NCI-H2171 (cell line): ENCODE measurements at places on chromosomes 11 and 22.

DNA sequence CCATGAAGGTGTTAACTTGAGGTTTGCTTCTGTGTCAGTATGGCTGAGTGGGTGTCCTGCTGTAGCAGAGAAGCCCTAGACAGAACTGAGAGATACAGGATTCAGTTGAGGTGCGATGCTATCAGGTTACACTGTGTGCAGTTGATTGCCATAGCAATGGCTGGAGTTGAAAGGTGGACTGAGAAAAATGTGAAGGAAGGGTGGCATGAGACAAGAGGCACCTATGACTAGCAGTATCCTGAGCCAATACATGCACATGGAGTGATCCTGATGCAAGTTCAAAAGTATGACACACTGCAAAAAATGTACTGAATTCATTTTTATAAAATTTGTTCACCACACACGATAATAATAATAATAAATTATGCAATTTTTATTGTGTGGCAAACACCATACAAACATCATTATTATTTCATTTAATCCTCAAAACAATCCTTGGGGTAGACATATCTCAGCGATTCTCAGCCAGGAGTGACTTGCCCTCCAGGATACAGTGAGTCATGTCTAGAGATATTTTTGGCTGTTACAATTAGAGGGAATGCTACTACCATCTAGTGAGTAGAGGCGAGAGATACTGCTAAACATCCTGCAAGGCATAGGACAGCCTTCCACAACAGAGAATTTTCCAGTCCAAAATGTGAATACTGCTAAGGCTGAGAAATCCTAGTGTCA lies 3.9 kb upstream of the PIWIL4 start:
- no peak for DNase-seq

DNA sequence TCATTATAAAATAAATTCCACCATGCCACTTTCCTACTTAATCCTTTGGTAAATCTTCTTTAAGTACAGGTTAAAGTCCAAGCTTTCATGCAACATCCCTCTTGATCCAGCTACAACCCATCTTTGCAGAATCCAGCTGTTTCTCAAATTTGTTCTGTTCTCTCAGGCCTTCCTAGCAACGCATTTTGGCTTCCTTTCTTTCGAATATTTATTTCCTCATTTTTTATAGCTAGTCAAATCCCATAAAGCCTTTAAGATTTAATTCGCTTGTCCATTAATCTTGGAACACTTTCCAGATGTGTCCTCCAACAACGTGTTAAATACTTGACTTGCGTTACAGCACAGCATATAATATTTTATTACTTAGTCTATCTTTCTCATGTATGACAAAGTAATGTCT lies 600.1 kb upstream of the CHORDC1 start:
- no peak for DNase-seq

- DNase-seq: no peak
Measured at GRCh38 chr11:99568808-99569207, 548.1 kb downstream of the CNTN5 start.

DNA sequence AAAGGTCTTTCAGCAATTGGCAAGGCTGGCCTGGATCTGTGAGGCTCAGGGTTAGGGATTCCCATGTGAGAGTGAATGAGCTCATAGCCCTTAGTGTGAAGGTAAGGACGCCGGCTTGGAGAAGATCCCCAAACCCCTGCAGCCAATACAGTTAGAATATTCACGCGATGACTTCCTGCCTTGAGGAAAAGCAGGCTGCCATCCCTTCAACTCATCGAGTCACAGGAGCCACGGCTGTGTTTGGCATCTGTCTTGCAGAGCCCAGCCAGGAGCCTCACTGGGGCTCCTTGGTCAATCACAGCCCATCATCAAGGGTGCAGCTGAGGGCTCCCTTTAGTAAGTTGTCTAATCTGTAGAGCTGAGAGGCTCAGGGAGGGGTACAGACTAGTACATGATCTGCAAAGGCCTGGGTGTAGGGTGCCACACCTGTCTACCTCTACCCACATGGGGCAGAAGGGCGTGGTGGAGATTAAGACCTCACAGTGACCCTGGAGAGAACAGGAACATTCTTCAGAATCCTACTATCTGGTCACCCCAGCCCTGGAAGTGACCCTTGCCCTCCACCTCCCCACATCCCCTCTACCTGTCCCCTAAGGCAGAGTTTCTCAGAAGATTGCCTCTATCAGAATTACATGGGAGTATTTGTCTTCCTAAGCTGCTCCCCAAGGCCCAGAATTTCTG lies 18.5 kb downstream of the IL10RA start:
- no peak for DNase-seq

DNA sequence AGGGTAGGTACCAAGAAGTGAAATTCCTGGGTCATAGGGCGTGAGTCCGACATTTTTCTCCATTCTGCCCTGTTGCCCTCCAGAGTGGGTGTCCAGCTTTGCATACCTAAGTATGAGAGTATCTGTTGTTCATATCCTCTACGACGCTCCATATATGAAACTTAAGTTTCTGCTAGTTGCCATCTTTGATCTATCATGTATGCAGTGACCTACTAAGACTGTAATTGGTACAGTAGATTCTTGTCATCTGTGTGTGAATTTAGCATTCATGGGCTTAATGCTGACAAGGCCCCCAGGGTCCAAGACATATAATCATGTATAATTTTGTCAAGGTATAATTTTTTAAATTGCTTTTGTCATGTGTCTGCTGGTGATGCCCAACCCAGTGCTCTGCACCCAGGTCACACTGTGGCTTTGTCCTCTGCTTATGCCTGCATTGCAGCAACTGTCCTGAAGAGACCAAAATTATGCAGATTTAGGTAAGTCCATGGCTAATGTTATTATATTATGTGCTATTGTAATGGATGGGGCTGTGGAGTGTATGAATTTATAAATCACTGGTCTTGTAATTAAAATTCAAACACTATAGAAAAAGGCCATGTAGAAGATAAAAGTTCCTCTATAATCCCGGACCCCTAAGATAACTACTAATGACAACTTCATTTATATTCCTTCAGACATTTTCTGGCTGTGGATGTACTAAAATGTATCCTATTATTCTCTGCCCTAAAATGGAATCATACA lies 12.2 kb downstream of the NEAT1 start:
- no peak for DNase-seq

- DNase-seq: no peak
Measured at GRCh38 chr11:1546077-1546535, 26.0 kb downstream of the DUSP8 start.

DNA sequence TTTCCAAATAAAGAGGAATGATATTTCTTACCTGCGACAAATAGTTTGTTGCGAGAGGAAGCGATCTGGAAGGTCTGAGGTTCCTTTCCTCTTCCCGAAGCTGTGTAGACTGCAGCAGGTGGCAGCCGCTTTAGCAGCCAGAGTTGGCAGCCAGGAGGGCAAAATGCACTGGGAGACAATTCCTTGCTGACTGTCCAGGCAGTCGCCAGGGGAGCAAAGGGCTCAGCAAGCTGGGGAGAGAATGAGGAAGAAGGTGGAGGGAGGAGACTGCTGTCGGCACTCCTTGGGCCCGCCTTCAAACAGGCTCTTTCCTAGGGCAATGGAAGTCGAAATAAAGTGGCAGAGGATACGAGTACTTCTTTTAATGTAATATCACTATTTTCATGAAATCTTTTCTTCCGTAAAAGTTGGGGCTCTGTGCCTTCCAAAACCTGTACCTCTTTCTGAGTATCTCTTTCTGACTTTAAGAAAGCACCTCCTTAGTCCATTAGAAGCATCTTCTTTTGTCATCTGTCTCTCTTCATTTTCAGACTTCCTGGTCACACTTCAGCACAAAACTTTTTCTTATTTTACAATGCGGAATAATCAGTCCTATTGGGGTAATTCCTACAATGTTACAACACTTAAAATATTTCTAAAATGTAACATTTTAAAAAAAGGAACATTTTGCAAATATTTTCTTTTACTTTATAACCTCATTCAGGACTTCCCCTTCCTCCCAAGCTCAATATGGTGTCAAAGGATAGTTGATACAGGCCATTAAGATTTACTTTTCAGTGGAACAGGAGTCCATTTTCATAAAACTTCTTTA lies at the start of gene IL18:
TSS of gene IL18 (minus strand) at position 220 of the 811 bp plus-strand sequence. CDS start 9,041 bp downstream, outside the sequence.
- no peak for DNase-seq
